ENCODE measurements at places on chromosomes 2 and 18.

- no peak for DNase-seq
Measured at GRCh38 chr2:30912056-30912455, 104.8 kb upstream of the CAPN13 start.

GRCh38 chr18:37483984-37484819, 81.4 kb downstream of the CELF4 start:
- no peak for DNase-seq

DNA sequence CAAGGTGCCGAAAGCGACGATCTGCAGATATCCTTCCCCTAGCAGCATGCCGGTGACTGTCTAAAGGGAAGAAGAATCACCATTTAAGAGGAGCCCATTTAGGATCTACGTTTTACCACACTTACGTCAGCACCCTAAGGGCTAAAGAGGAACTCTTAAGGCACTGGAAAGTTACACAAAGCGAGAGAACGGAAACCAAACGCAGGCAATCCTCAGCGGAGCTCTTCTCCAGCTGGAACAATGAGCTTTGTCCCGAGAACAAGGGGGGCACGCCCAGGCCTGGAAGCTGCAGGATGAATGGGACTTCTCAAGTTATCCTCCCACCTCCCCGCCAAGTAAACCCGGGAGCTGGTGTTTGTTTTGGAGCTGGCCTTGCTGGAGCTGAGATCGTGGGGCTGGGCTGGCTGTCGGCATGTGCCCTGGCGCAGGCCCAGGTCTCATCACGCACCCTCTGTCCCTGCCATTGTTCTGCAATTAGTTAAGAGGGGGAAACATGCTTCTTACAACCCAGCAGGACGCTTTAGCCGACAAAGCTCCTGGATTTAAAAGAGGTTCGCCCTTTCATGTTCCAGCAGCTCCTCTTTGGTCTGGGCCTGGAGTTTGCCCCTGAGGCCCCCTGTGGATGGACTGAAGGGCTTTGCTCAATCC, 36.4 kb downstream of the PXDN start:
- no peak for DNase-seq

GRCh38 chr2:161976295-161976694, 97.7 kb downstream of the DPP4 start:
- DNase-seq, result no peak

- no peak for DNase-seq
Measured at GRCh38 chr2:235660484-235661082, 166.7 kb downstream of the AGAP1 start.

GRCh38 chr2:61158356-61158955, 3.5 kb upstream of the C2orf74 start:
- no peak for DNase-seq

DNA sequence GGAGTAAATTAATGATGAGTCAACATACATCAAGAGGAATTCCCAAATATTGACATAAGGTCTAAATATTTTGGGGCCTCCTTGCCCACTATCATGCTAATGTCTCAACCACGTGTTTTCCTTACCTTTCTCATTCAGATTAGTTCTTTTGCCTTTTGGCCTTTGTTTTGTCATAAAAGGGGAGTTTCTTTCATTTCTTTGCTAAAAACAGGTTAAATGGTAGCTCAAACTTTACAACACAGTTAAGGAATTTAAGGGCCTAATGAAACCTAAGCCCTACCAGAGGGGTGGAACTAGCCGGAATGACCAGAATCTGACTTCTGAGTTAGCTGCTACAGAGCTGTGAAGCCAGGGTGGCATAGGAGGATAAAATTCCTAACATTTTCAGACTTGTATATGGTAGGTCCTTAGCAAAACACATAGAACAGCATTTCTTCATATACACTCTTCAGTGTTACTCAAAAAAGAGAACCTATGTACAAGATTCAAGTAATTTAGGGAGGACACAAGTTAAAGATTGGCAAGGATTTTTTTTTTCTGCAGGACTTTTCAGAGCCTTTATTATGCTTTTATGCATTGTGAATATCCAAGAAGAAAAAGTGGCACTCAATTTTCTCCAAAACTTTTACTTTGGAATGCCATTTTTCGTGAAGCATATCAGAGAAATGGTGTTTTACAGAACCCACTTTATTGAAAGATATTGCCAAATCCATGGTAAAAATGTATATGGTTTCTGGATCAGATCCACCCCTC, 633.1 kb downstream of the ARHGAP15 start:
- no peak for DNase-seq

DNA sequence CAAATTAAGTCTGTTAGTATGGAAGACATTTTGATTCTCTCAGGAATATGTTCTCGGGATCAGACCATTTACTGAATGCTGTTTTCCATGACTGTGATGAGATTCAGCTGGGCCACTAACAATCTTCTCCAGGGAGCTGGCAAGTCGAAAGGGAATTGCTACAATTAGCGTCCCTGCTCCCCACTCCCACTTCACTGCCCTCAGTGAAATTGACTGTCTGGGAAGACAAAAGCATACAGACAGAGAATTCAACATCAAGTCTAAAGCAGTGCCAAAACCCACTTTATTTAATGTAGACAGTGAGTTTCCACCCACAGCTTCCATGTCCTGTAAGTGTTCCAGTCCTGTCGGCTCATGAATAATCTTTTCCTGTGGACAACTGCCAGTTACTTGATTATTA, 34.0 kb upstream of the COL3A1 start:
- no peak for DNase-seq

GRCh38 chr2:200455958-200456421, 53.9 kb downstream of the KCTD18 start:
- DNase-seq, result no peak

DNA sequence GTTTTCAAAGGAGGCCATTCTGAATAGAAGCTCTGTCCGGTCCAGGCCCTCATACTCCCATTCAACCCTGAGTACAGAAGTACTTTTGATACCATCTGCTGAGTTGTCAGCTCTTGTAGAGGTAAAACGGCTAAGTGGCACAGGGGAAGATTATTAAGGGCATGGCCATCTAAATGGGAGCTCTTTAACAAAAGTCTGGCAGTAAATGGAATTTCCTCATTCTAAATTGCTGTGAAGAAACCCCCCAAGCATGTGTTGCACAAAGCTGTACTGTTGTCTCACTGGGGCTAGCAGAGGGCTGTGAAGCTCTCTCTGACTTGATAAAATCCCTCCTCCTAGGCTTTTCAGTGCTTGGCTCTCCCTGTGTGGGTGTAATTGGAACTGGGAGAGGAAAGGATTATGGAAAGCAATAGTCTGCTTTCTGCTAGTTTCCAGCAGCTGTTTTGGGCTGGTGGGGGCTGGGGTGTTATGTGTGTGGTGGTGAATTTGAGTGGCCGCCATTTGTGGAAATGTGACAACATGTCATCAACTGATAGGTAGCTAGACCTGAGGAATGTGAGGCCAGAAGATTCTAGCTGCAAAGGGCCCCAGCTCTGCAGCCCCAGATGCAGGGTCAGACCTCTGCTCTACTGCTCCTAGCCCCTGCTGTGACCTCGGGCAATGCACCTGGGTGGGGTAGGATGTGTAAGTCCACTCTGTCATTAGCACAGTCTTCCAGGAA, 65.1 kb downstream of the MAP4K4 start:
- no peak for DNase-seq

- DNase-seq, result no peak
Measured at GRCh38 chr2:160054984-160055725, 7.3 kb downstream of the PLA2R1 start.

- no peak for DNase-seq
Measured at GRCh38 chr2:191174442-191174841, 23.6 kb upstream of the STAT4 start.

GRCh38 chr18:58228762-58229161, 184.7 kb downstream of the NEDD4L start:
- DNase-seq, result no peak

GRCh38 chr2:135825550-135826176, 11.3 kb downstream of the LCT start:
- no peak for DNase-seq

GRCh38 chr2:177391822-177392372, 676 bp upstream of the AGPS start:
- no peak for DNase-seq

DNA sequence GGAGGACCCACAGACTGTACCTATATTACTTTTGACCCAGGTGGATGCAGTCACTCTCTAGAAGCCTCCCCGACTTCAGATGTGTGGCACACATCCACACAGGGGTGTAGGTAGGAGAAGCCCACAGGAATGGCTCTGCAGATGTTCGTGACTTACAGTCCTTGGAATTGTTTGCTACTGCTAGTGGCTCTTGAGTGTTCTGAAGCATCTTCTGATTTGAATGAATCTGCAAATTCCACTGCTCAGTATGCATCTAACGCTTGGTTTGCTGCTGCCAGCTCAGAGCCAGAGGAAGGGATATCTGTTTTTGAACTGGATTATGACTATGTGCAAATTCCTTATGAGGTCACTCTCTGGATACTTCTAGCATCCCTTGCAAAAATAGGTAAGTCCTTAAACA, 605 bp downstream of the SLC9A4 start:
- DNase-seq, result no peak

DNA sequence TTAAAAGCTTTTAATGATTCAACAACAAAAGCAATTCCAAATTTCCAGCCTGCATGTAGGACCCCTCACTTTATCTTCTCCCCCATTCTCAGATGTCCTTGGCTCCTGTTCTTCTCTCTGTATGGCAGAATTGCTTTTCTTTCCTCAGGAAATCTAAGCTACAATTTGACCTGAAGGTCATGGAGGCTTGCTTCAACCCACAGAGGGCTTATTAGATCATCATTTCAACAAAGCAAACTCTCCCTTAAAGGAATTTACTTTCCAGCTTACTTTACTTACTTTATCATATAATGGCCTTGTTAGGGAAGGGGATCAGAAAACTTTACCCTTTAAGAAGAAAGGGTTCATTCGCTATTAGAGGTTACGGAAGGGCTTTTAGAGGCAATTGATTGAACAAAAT, 211.5 kb downstream of the RAD51AP2 start:
- DNase-seq, result no peak

DNA sequence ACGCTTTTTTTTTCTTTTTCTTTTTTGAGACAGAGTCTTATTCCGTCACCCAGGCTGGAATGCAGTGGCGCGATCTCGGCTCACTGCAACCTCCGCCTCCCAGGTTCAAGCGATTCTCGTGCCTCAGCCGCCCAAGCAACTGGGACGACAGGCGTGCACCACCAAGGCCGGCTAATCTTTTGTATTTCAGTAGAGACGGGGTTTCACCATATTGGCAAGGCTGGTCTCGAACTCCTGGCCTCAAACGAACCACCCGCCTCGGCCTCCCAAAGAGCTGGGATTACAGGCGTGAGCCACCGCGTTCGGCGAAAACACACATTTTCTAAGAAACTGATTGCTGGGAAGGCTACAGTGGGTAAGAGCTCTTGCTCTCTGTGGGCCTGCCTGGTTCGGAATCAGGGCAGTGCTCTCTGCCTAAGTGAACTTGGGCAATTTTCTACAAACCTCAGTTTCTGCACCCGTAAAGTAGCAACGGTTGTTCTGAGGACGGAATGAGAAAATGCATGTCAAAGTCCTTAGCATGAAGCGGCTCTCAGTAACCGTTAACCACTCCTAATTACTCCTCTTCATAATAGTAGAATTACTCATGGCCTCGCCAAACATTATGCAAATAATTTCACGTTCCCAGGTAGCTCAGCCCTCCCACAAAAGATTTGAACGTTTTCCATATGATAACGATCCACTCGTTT, 1.0 kb upstream of the PMAIP1 start:
- DNase-seq, result no peak

- DNase-seq, result peak; percentile 46
Measured at GRCh38 chr2:37456479-37456878, 112.0 kb downstream of the QPCT start.
